ENCODE measurements at places on chromosomes 3 and 15.

DNA sequence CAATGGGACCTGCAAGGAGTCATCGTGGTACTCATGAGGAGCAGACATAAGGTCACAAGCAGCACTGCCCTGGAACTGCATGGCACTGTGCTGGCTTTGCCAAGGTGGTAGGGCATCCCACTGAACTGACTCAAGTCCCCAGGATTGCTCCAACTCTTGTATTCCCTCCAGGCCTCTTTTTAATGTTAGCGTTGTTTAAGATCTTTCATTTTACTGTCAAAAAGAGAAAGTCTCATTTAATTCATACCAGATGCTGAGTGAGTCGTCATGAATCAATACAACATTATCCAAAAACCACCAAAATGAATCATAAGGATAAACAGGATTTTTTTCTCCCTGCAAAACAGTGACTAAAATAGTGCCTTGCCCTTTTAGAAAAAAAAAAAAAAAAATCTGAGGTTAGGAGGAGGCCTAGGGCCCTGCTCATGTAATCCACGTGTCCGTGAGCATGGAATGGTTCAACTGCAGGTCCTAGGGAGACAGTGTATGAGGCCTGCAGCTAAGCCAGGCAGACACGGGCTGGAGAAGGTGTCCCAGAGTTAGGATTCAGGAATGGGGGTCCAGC, 36.7 kb upstream of the BLM start:
- no peak for DNase-seq

DNA sequence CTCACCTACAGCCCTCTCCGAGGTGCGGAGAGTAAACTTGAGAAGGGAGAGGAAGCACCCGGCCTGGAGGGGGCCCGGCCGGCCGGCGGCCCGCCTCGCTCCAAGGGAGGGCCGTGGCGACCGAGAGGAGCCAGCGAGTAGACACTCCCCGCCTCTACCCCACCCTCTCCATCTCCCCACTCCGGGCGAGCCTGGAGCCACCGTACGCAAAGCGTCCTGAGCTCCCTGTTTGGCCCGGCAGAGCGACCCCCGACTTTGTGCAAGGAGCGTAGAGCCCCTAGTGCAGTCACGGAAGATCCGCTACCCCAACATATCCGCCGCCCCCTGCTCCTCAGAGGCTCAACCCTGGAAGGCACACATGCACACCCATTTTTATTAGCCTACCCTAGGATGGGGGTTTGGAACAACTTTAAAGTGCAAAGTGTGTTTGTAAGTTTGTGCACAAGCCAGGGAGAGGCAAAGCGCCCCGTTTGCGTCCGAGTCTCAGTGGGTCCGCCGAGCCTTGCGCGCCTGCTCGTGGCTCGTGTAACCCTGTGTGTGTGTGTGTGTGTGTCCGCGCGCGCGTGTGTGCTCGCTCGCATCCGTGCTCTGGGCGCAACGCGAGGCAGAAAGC, 508 bp upstream of the SMAD6 start:
- peak; percentile 28 for DNase-seq

GRCh38 chr3:122100591-122101463, 45.7 kb downstream of the CD86 start:
- no peak for DNase-seq

- no peak for DNase-seq
Observed at GRCh38 chr15:49530092-49530491, 90.5 kb downstream of the FAM227B start.

- DNase-seq = no peak
Observed at GRCh38 chr3:178295292-178295912, 240.8 kb upstream of the KCNMB2 start.

- DNase-seq = no peak
Observed at GRCh38 chr3:16923112-16923511, 38.4 kb downstream of the PLCL2 start.

GRCh38 chr3:176041812-176042211, 1155.5 kb downstream of the TBL1XR1 start:
- no peak for DNase-seq

DNA sequence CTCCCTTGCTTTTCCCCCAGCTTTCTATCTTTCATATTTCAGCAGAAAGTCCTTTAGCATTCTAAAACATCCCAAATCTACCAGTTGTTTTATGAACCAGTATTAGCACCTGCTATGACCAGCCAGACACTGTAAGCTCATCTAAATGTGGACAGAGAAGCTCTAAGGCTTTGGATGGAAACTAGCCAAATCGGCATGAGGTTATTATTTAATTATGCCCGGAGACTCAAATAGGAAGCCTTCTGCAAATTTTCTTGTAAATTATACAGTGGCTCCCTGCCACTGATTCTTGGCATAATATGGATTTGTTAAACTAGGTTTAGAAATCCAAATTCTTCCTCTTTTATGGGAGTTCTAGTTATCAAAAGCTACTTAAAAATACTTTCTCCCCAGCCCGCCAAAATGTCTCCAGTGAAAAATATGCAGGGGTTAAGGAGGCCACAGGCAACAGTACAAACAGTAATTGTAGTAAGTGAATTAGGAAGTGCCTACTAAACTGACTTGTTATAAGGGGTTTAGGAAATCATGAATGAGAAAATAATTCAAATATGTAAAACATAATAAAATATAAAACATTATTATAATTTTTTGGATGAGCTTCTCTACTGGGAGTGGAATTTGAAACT, 15.4 kb downstream of the MYH15 start:
- no peak for DNase-seq

- no peak for DNase-seq
Observed at GRCh38 chr3:136311968-136312367, 61.8 kb downstream of the PCCB start.

DNA sequence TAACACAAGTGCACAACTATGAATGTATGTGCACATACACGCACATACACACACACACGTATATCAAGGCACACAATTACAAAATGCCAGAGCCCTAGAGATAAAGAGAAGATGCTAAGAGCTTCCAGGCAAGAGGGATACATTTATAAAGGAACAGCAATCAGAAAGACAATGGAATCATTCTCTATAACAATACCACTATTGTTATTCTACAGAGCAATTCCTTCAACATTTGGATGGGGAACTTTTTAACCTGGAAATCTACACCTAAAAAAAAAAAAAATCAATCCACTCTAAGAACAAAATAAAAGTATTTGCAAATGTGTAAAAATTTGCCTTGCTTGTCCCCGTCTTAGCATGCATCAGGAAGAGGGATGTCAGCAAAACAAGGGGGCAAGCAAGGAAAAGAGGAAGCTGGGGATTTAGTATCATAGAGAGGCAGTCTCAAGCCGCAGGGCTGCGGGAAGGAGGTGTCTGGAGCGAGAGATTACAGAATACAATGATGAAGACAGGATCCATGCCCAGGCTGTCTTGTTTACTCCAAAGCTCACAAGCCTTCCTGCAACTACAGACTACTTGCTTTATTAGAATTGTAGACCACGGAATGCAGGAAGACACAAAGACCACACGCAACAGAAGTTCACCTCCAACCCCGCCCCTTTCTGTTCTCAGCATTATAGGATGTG, 220.2 kb downstream of the NTRK3 start:
- no peak for DNase-seq

GRCh38 chr3:45985532-45986302, 9.9 kb downstream of the FYCO1 start:
- DNase-seq = no peak

GRCh38 chr3:114642951-114643741, 349.3 kb downstream of the TIGIT start:
- no peak for DNase-seq

- DNase-seq = no peak
Observed at GRCh38 chr3:8606701-8607231, 37.8 kb downstream of the SSUH2 start.

GRCh38 chr15:23497710-23498111, 50.7 kb upstream of the GOLGA6L2 start:
- DNase-seq = no peak

DNA sequence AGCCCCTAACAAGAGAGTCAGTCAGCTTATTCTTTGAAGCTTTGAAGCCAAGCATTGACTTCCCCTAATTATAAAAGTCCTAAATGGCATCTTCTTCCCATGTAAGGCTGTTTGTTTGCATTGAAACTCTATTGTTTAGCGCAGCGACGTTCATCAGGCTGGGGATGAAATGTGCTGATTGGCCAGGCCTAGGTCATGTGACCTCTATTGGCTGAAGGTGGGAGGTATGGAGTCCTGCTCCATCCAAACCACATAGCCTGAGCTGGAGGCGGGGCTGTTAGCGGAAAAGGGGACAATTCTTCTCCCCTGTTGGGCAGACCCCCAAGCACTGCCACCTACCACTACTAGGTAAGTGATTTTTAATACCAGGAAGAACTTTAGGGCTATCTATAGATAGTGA, 145.3 kb upstream of the PRR23C start:
- DNase-seq = no peak

DNA sequence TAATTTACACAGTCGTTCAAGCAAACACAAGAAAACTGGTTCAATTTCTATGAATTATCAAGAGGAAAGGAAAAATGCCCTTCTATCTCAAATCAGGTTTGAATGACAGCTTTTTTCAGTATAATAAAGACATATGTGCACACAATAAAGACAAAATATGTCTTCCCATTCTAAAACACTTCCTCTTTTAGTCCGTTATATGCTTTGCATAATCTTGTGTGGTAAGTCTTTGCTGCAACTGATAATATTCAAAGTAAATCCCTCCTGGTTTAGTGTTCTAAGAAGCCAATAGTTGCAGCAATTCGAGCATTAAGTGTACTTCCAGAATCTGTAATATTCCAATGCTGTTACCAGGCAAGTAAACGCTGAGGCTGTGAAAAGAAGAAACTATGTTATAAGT, 43.7 kb upstream of the MAPKBP1 start:
- no peak for DNase-seq

DNA sequence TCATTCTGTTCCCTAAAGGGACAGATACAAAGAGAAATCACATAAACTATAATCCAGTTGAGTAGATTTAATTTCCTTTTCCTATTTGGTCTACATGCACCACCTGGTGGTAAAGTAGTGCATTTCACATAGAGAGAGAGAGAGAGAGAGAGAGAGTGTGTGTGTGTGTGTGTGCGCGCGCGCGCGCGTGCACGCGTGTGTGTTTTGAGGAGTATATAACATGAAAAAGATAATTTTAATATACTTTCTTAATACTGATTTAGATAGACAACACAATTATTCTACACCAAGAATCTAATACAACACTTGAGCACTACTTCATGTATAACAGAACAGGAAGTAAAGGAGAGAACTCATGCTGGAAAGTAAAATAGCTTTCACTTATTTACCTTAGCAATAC, 1.1 kb upstream of the FGF7 start:
- peak; percentile 25 for DNase-seq

- DNase-seq = no peak
Observed at GRCh38 chr3:20760981-20761380, 575.0 kb upstream of the SGO1 start.

- no peak for DNase-seq
Observed at GRCh38 chr3:98529856-98530459, 1.8 kb upstream of the GPR15 start.

DNA sequence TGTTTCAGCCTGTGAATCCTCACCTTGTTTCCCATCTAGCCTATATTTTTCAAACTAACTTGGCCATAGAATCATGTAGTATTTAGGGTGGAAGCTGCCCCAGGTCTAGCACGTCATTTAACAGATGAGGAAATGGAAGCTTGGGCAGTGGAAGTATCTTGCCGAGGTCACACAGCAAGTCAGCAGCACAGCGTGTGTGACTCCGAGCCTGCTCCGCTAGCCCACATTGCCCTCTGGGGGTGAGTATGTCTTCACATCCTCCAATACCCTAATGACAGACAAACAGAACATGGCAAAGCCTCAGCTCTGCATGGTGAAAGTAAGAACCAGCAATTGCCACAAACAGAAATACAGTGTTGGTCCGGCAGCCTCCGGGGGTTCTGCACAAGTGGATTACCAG, 2.2 kb upstream of the CCR5 start:
- no peak for DNase-seq

DNA sequence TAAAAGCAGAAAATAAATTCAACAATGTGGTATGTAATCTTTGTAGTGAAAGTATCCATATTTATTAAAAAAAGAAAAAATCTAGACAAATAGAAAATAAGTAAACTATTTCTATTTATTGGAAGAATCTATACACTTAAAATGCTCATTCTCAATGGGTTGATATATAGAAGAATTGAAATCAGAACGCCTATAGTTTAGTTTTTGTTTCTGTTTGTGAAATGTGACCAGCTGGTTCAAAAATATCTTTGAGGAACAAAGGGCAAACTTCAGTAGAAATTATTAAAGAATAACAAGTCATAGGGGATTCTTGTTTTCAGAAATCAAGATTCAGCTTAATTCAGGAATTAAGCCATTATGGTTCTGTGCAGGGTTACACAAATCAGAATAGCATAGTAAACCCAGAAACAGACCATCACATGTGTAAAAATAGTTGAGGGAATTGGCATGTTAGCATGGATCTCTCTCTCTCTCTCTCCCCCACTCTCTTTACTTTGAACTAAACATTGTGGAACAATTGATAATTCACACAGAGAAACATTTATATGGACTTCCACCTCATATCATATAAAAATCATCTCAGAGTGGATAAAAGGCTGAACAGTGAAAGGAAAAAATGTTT, 134.0 kb downstream of the CHL1 start:
- DNase-seq = no peak

GRCh38 chr3:141280690-141281089, 49.1 kb downstream of the PXYLP1 start:
- no peak for DNase-seq

DNA sequence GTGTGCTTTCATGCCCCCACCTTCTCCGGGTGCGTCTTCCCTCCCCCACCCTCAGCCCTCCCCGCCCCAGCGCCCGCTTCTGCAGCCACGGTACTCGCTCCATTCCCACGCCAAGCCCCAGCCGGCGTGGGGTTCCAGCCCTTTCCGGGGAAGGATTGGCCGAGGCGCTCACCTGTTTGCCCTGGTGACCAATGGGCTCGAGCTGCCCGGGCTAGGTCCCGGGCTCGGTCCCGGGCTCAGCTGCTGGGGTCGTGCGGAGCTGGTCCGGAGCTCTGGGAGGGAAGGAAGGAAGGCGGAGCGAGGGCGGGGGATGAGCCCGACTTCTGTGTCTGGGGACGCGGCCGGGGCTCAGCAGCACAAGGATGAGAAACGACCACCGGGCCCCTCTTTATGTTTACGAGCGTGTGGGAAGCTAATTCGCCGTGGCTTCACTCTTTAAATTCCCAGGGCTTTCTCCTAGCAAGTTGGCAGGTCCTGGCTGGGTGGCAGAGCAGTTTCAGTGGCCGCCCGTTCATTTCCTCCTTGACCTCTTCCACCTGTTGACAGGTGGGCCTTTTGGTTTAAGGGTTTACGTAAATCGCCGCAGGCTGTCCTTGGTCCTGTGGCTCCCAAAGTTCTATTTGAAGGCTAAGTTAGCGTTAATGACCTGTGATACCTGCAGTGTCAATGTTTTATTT, at the start of gene IGSF10:
Gene IGSF10, minus strand, starts transcription at position 288 of the 677 bp plus-strand sequence. CDS start 2,352 bp downstream, outside the sequence.
- no peak for DNase-seq

All from NCI-H1092 (cell line).